ENCODE measurements at places on chromosomes 13 and 19. TPM values are rescaled to one million over a fixed set of nuclear protein-coding genes. Genes with fewer than 3 reads are reported as not detected.

DNA sequence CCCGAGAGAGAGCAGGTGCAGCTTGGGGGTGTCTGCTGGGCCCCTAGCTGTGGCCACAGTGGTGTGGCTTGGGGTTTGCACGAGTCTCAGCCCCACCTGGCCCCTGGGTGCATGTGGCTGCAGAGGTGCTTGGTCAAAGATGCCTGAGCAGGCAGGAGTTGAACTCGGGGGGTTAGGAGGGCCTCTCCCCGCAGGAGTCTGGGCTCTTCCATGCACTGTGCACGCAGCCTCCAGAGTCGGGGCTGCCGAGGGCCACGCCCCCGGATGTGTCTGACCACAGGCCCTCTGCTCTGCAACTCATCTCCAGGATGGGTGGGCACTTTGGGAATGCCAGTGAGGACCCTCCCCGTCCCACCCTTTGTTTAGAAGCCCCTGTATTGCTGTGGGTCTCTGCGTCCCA is 91.5 kb upstream of the MCF2L start:
- no peak overlapping the region for H3K27ac ChIP-seq
- no peaks in the 10 kb centered on the region for H3K4me1 ChIP-seq
- no peaks in the 10 kb centered on the region for H3K27me3 ChIP-seq
- no peak for DNase-seq

GRCh38 chr13:41710771-41711170 is 250.1 kb downstream of the VWA8 start:
- no peaks in the 10 kb centered on the region for H3K27me3 ChIP-seq
- peak overlapping the region; percentile 34 for H3K27ac ChIP-seq
- no peak for DNase-seq
- H3K4me1 ChIP-seq: peaks cover 10% of the 10 kb centered on the region

The SIAH3 gene
- total RNA-seq: not detected

The PRDX2 gene
- 566 TPM for total RNA-seq

DNA sequence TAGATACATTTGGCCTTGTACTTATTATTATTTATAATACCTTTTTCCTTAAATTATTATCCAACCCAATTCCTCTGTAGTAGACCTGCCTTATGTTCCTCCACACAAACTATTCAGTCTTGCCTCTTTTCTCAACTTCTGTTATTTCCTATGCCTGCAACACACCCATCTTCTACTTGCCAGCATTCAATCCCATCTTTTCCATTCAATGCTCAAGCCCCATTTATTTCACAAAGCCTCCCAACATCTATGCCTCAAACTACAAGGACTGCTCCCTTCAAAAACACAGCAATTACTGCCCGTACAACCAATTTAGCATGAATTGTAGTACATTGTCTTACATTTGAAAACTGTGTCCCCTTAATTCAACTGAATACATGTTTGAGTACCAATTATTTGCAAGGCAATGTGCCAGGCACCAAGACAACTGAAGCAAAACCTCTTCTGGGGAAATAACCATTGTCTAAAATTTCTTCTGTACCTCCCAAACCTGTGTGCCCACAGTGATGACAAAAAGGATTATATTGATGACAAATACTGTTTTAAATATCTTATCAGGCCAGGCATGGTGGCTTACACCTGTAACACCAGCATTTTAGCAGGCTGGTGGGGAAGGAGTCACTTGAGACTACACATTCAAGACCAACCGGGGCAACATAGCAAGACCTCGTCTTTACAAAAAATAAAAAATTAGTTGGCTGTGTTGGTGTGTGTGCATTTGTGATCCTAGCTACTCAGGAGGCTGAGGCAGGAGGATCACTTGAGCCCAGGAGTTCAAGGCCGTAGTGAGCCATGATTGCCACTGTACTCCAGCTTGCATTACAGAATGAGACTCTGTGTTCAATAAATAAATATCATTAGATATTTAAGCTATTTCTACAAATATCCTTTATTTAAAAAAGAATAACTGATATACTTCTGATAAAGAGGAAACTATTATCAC is 35.1 kb downstream of the ELF1 start:
- H3K4me3 ChIP-seq: peak overlapping the region; percentile 59
- H3K4me1 ChIP-seq: peaks cover 98% of the 10 kb centered on the region
- H3K36me3 ChIP-seq: peaks cover 10% of the 10 kb centered on the region
- peak overlapping the region; percentile 92 for H3K27ac ChIP-seq
- DNase-seq: no peak

- no peaks in the 10 kb centered on the region for H3K4me1 ChIP-seq
- H3K4me3 ChIP-seq: no peak overlapping the region
- DNase-seq: peak; percentile 52
- no peaks in the 10 kb centered on the region for H3K36me3 ChIP-seq
- H3K27me3 ChIP-seq: no peaks in the 10 kb centered on the region
- no peak overlapping the region for H3K27ac ChIP-seq
Observed at GRCh38 chr19:39325778-39326665, 5.4 kb upstream of the LRFN1 start.

GRCh38 chr19:15779756-15780476 is 7.5 kb upstream of the OR10H5 start:
- no peaks in the 10 kb centered on the region for H3K27me3 ChIP-seq
- no peaks in the 10 kb centered on the region for H3K36me3 ChIP-seq
- no peak overlapping the region for H3K27ac ChIP-seq
- H3K4me1 ChIP-seq: no peaks in the 10 kb centered on the region

Measured in Karpas-422 (cell line).